K562 (cell line): ENCODE measurements at places on chromosomes 12 and 14. TPM values are rescaled to one million over a fixed set of nuclear protein-coding genes. Genes with fewer than 3 reads are reported as not detected.

- no peak overlapping the region for H3K27ac ChIP-seq
- DNase-seq = no peak
- H3K4me1 ChIP-seq = no peaks in the 10 kb centered on the region
- no peak overlapping the region for H3K4me3 ChIP-seq
- H3K27me3 ChIP-seq = peaks cover 3% of the 10 kb centered on the region; the same call in 2 of the 3 replicates
Measured at GRCh38 chr14:90453401-90453951, 56.6 kb downstream of the CALM1 start.

The PZP gene
- not detected in 2 replicates for total RNA-seq

The EIF2B2 gene
- total RNA-seq = 38.9 and 39.5 TPM in 2 replicates

DNA sequence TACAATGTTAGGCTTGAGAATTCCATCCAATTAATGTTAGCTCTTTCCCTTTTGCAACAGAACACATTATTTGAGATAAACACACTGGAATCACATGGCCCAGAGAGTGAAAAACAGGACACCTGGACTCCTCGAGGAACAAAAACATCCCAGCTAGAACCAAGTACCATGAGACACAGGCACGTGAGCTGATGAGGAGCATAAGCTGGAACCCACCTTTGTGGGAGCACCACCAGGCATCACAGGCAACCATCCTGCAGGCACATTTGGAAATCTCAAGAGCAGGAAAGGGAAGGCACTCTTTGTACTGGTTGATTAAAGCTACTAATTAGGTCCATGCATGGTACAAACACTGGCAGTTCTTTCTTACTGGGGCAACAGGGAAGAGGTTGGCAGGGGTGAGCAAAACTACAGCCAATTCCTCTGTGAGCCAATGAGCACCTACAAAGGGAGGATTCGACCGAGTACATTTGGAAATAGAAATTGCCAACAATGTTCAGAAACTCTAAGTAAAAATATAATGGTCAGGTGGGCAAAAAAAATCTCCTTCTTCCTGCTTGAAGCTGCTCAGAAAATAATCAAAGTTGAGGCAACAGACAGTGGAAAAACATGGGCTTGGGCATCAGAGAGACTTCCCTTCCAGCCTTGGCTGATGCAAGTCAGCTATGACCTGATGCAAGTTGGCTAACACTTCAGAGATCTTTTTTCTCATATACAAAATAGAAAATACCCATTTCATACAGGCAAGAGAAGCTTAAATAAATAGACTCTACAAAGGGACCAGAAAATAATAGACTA lies 216.7 kb downstream of the NUAK1 start:
- H3K4me1 ChIP-seq = no peaks in the 10 kb centered on the region
- no peak overlapping the region for H3K4me3 ChIP-seq
- DNase-seq = no peak

GRCh38 chr14:91135039-91135438 lies 21.2 kb downstream of the DGLUCY start:
- H3K4me1 ChIP-seq = peaks cover 11% of the 10 kb centered on the region; the same call in 2 of the 3 replicates
- no peak overlapping the region for H3K4me3 ChIP-seq
- H3K27ac ChIP-seq = no peak overlapping the region
- no peak for DNase-seq
- H3K27me3 ChIP-seq = no peaks in the 10 kb centered on the region

The POTEM gene
- total RNA-seq = not detected in 2 replicates

The SMCO3 gene
- not detected in 2 replicates for total RNA-seq

The ADAMTS20 gene
- 0.09 TPM in 1 of 2 replicates, not detected in the other for total RNA-seq

The BBOF1 gene
- 1.4 and 1.5 TPM in 2 replicates for total RNA-seq

DNA sequence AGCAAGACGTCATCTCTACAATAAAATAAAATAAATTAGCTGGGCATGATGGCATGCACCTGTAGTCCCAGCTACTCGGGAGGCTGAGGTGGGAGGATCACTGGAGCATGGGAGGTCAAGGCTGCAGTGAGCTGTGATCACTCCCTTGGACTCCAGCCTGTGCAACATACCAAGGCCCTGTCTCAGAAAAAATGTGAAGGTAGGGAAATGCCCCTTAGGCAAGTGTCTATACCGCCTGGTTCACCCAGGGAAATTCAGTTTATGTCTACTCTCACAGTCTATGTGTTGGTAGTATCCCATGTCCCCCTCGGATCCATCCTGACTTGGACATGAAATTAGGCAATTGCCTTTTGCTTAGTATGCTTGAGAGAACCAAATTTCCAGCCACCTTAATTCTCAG lies 88.4 kb upstream of the TMEM132C start:
- H3K27ac ChIP-seq = no peak overlapping the region
- no peaks in the 10 kb centered on the region for H3K4me1 ChIP-seq
- no peak overlapping the region for H3K4me3 ChIP-seq
- H3K36me3 ChIP-seq = no peaks in the 10 kb centered on the region
- no peak for DNase-seq

The SERPINA10 gene
- not detected in 2 replicates for total RNA-seq

- no peak overlapping the region for H3K27ac ChIP-seq
- H3K4me3 ChIP-seq = no peak overlapping the region
- no peaks in the 10 kb centered on the region for H3K36me3 ChIP-seq
- H3K4me1 ChIP-seq = no peaks in the 10 kb centered on the region
- no peak for DNase-seq
Measured at GRCh38 chr14:102471921-102472790, 37.4 kb downstream of the ANKRD9 start.

GRCh38 chr12:59678759-59679411 lies 83.1 kb downstream of the SLC16A7 start:
- no peaks in the 10 kb centered on the region for H3K4me1 ChIP-seq
- no peak for DNase-seq
- no peaks in the 10 kb centered on the region for H3K36me3 ChIP-seq
- no peak overlapping the region for H3K4me3 ChIP-seq

The CCER1 gene
- total RNA-seq = not detected in 2 replicates

The OR6C76 gene
- not detected in 2 replicates for total RNA-seq

- H3K4me1 ChIP-seq = no peaks in the 10 kb centered on the region
- no peaks in the 10 kb centered on the region for H3K27me3 ChIP-seq
- no peak overlapping the region for H3K4me3 ChIP-seq
Measured at GRCh38 chr12:87283111-87283510, 746.1 kb downstream of the C12orf50 start.

- H3K4me1 ChIP-seq = no peaks in the 10 kb centered on the region
- H3K4me3 ChIP-seq = no peak overlapping the region
- DNase-seq = no peak
- H3K27ac ChIP-seq = no peak overlapping the region
Measured at GRCh38 chr14:71438684-71439083, 493.5 kb upstream of the RGS6 start.

The GARIN6 gene
- not detected in 2 replicates for total RNA-seq

DNA sequence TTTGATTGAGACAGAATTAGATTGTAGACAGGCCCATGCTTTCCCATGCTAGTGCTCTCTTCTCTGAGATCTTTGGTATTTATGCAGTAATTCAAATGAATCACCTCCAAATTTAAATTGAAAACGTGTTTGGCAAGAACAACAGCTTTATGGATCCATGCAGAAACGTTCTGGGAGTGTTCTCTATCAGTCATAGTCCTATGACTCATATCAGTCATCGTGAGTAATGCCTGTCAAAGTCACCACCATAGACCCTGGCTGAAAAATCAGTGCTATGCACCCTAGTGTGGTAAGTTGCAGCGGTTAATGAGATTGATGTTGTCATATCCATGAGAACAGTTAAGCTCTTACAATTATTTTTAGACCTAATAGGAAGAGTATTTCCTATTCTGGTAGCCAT lies 90.1 kb upstream of the FOXG1 start:
- H3K36me3 ChIP-seq = no peaks in the 10 kb centered on the region
- no peak for DNase-seq
- no peak overlapping the region for H3K27ac ChIP-seq
- no peak overlapping the region for H3K4me3 ChIP-seq

The TEX52 gene
- total RNA-seq = not detected in 2 replicates

The KRT8 gene
- total RNA-seq = 364 and 392 TPM in 2 replicates

- no peaks in the 10 kb centered on the region for H3K36me3 ChIP-seq
- no peak overlapping the region for H3K4me3 ChIP-seq
- H3K27me3 ChIP-seq = no peaks in the 10 kb centered on the region
- no peak overlapping the region for H3K27ac ChIP-seq
Measured at GRCh38 chr12:100799770-100800169, 5.2 kb downstream of the ANO4 start.

The ATXN7L3B gene
- total RNA-seq = 33.0 and 35.6 TPM in 2 replicates

DNA sequence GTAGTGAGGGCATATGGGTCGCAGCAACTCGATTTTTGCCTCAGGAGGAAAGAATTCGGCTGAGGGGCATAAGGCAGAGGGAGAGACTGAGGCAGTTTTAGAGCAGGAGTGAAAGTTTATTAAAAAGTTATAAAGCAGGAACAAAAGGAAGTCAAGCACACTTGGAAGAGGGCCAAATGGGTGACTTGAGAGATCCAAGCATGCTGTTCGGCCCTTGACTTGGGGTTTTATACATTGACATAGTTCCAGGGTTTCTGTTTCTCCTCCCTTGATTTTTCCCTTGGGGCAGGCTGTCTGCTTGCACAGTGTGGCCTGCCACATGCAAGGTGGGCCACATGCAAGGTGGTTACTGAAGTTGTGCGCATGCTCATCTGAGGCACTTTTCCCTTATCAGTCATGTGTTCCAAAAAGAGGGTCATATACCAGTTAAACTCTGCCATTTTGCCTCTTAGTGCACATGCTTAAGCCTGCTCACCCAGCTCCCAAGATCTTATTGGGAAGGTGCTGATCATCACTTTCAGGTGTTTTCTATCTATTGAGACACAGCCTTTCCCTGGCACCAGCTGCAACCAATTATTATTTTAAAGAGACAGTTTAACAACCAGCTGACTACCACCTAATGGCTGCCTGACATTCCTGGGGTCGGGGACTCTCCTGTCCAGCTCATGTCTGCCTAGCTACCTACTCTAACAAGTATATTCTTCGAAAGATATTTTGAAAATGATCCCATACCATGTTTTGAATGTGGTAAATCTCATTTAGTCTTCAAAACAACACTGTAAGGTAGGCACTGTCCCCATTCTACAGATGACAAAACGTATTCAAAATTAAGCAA lies 19.9 kb downstream of the PTGER2 start:
- H3K27me3 ChIP-seq = no peaks in the 10 kb centered on the region
- no peak overlapping the region for H3K27ac ChIP-seq
- H3K4me3 ChIP-seq = no peak overlapping the region
- no peaks in the 10 kb centered on the region for H3K4me1 ChIP-seq
- H3K36me3 ChIP-seq = no peaks in the 10 kb centered on the region

The LRP1 gene
- total RNA-seq = 0.64 and 1.1 TPM in 2 replicates

The OR4E2 gene
- not detected in 2 replicates for total RNA-seq

DNA sequence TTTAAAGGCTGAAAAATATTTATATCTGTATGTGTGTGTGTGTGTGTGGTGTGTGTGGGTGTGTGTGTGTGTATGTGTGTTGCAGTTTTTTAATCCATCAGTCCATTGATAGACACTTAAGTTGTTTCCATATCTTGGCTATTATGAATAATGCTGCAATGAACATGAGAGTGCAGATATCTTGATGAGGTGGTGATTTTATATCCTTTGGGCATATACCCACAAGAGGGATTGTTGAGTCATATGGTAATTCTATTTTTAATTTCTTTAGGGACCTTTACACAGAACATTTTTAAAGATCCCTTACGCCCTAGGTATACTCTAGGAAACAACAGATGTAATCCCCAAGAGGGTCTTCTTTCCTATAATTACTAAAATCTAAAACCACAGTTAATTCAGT lies 154.5 kb upstream of the CLEC14A start:
- DNase-seq = no peak
- no peaks in the 10 kb centered on the region for H3K4me1 ChIP-seq
- no peaks in the 10 kb centered on the region for H3K36me3 ChIP-seq
- H3K27me3 ChIP-seq = no peaks in the 10 kb centered on the region
- no peak overlapping the region for H3K27ac ChIP-seq

The LRFN5 gene
- 0.16 TPM in 2 replicates for total RNA-seq

DNA sequence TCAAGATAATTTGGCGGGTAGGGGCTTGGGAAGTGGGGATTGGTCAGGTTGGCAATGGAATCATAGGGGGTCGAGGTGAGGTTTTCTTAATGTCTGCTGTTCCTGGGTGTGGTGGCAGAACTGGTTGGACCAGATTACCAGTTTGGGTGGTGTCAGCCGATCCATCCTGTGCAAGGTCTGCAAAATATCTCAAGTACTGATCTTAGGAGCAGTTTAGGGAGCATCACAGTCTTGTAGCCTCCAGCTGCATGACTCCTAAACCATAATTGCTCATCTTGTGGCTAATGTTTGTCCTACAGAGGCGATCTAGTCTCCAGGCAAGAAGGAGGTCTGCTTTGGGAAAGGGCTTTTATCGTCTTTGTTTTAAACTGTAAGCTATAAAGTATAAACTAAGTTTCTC lies 868.4 kb downstream of the DIO2 start:
- DNase-seq = no peak
- H3K4me3 ChIP-seq = no peak overlapping the region
- no peaks in the 10 kb centered on the region for H3K27me3 ChIP-seq

GRCh38 chr14:85788470-85789233 lies 258.7 kb downstream of the FLRT2 start:
- no peaks in the 10 kb centered on the region for H3K27me3 ChIP-seq
- no peak overlapping the region for H3K4me3 ChIP-seq
- no peak overlapping the region for H3K27ac ChIP-seq
- H3K4me1 ChIP-seq = no peaks in the 10 kb centered on the region
- DNase-seq = no peak

- peaks cover 15% of the 10 kb centered on the region; the same call in 2 of the 3 replicates for H3K36me3 ChIP-seq
- DNase-seq = no peak
- H3K27ac ChIP-seq = peak overlapping the region; percentile 77; the same call in 2 of the 3 replicates
Measured at GRCh38 chr12:104138797-104139152, 765 bp upstream of the NFYB start.

- H3K4me1 ChIP-seq = no peaks in the 10 kb centered on the region
- peaks cover 73% of the 10 kb centered on the region for H3K27me3 ChIP-seq
- no peak for DNase-seq
Measured at GRCh38 chr12:109618082-109618481, 44.5 kb downstream of the MVK start.

The CYP27B1 gene
- total RNA-seq = 2.6 and 4.2 TPM in 2 replicates
